ENCODE measurements at places on chromosomes 12 and 14. TPM values are rescaled to one million over a fixed set of nuclear protein-coding genes. Genes with fewer than 3 reads are reported as not detected.

The KRT6C gene
- total RNA-seq = not detected

DNA sequence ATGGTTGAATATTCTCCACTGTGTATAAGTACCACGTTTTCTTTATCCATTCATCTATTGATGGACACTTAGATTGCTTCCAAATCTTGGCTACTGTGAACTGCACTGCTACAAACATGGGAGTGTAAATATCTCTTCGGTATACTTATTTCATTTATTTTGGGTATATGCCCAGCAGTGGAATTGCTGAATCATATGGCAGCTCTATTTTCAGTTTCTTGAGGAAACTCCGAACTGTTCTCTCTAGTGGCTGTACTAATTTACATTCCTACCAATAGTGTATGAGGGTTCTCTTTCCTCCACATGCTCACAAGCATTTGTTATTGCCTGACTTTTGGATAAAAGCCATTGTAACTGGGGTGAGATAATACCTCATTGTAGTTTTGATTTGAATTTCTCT, 623.1 kb upstream of the LRFN5 start:
- no peak for DNase-seq

- no peak for DNase-seq
Observed at GRCh38 chr14:54704768-54705167, 137.8 kb downstream of the SAMD4A start.

- DNase-seq = no peak
Observed at GRCh38 chr14:93955850-93956481, 20.4 kb downstream of the ASB2 start.

DNA sequence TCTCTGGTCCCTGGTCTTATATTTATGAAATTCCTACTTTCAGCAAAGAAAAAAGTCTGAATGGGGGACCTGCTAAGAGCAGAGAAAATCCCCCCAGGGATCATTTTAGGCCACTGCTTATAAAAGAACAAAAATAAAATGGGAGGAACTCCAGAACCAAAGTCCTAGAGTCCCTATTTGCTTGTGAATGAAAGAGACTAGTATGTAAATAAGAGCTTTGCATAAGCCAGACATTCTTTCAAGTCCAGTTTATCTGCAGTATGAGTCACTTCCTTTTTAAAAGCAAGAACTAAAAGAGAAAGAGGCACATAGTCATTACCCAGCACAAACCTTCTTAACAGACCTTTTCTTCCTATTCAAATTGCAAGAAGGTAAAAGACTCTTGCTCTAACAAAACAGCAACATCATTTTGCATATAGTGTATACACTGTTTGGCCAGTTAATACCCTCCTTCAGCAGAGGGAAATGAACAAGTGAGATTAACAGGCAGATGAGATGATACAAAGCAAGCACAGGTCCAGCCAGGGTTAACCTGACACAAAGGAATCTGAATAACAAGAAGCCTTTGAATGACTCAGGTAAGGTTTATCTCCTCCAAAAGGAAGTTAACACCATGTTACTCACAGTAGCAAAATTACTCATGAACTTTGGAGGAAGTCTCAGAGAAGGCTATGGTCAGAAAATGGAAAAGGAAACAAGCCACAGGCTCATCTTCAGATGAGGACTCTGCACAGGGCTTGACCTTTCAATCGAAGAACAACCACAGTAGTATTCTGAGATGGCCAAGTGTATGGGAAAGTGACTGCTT, 87.3 kb downstream of the PHLDA1 start:
- DNase-seq = no peak

The TMTC1 gene
- 121 TPM for total RNA-seq

GRCh38 chr12:4870423-4870822, 39.3 kb upstream of the KCNA1 start:
- no peak for DNase-seq

Data from SJCRH30 (cell line).